Lung microvascular endothelial cell (primary cell): ENCODE measurements at places on chromosomes 13 and 19.

DNA sequence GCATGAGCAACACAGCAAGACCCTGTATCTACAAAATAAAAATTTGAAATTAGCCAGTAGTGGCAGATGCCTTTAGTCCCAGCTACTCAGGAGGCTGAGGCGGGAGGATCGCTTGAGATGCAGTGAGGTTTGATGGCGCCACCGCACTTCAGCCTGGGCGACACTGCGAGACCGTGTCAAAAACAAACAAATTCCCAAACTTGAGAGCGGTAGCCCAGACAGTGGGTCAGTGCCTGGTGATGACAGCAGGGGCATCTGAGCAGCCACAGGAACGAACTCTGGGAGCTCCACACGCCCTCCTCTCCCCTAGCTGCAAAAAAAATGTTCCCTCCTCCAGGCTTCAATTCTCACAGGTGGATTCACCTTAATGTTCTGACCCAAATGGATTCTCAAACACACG is 14.1 kb downstream of the ZNF490 start:
- no peak for DNase-seq

DNA sequence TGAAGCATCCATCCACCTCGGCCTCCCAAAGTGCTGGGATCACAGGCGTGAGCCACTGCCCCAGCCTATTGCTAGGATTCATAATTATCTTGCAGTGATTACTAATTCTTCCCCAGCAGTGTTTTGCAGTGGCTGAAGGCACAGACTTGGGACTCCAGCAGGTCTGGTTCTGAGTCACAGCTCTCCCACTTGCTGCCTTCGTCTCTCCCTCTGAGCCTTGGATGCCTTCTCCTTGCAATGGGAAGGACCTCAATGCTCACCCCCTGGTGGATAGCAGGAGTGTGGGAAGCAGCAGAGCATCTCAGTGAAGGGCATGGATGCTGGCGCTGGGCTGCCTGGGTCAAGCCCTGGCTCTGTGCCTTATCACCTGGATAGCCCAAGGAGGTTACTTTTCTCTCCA is 37.6 kb upstream of the SHKBP1 start:
- DNase-seq = no peak

- peak; percentile 20 for DNase-seq
Measured at GRCh38 chr13:96090240-96091101, 564 bp downstream of the HS6ST3 start.

DNA sequence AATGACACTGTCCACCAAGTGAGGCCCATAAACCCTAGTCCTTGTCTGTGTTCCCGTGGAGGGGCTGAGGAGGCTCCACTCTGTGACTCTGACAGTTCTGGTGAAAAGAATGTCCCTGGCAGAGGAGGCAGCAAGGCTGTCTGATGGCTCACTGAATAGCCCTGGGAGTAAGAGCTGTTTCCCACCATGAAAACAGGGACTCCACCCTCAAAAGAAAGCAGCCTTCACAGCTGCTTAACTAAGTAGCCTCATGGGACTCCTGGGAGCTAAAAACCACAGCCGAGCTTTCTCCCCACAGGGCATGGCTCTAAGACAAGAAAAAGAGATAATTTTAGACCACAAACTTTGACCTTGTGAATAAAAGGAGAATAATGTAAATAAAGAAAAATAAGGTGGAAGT is 135.1 kb upstream of the FRY start:
- DNase-seq = no peak
